Transverse colon (tissue), 4 donors: ENCODE measurements at places on chromosomes 2 and 18. TPM values are rescaled to one million over a fixed set of nuclear protein-coding genes. Genes with fewer than 3 reads are reported as not detected.
A peak's percentile ranks its signal among the peaks of the same experiment; 100 is the strongest.

SKA1 gene
- total RNA-seq = not detected

DNA sequence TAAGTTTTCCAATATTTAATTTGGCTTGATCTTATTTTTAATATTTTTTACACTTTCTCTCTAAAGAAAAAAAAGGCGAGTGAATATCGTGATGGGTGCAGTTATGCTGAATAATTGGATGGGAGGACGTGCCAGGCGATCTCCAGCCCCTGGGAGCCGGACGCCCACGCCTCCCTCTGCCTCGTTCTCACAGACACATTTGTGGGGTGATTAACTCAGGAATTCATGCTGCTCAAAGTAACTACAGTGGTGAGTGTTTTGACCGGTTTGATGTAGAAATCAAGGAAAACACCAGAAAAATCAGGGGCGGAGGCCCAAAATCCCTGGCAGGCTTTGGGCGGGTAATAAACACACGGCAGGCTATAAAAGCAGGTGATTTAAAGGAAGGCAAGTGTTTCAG is 736.8 kb upstream of the SALL3 start:
- no peaks in the 10 kb centered on the region for H3K27me3 ChIP-seq
- H3K4me1 ChIP-seq = no peaks in the 10 kb centered on the region
- no peak for DNase-seq

DNA sequence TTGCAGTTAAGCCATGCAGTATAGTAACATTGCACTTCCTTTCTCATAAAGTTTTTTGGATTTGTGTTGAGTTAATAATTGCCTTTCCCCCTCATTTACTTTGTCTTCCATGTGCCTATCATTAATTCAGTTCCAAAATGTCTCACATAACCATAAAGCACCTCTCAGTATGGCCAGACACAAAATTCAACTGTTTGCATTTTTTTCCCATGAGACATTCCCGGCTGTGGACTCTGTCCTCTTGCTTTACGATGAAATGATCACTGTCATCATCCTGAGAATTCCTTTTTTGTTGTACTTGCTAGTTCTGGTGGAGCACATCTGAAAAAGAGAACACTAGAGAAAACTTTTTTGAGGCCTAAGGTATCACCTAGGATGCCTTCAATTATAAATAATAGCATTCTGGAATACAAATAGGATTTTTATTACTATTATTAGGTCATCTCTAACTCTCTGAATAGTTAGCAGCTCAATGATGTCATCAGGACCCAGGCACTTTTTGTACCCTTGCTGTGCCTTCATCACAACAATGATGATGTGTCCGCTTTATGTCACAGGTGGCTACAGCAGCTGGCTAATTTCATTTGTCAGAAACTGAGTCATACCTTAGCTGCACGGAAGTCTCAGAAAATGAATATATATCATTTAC is 8.5 kb upstream of the ATP8B1 start:
- no peaks in the 10 kb centered on the region for H3K27me3 ChIP-seq
- H3K4me1 ChIP-seq = peaks cover 9% of the 10 kb centered on the region
- no peak overlapping the region for H3K4me3 ChIP-seq
- no peak overlapping the region for H3K27ac ChIP-seq
- H3K36me3 ChIP-seq = no peaks in the 10 kb centered on the region

GRCh38 chr18:13269521-13270011 is 51.0 kb downstream of the LDLRAD4 start:
- H3K27me3 ChIP-seq = no peaks in the 10 kb centered on the region
- peak; percentile 31 for DNase-seq
- peak overlapping the region; percentile 69 for H3K27ac ChIP-seq
- H3K4me1 ChIP-seq = peaks cover 19% of the 10 kb centered on the region

GRCh38 chr2:215940645-215941184 is 72.6 kb downstream of the MREG start:
- no peak overlapping the region for H3K27ac ChIP-seq
- DNase-seq = no peak
- H3K4me1 ChIP-seq = no peaks in the 10 kb centered on the region

- H3K27me3 ChIP-seq = no peaks in the 10 kb centered on the region
- no peaks in the 10 kb centered on the region for H3K4me1 ChIP-seq
- H3K27ac ChIP-seq = no peak overlapping the region
Measured at GRCh38 chr18:48193521-48194492, 215.4 kb downstream of the ZBTB7C start.

DNA sequence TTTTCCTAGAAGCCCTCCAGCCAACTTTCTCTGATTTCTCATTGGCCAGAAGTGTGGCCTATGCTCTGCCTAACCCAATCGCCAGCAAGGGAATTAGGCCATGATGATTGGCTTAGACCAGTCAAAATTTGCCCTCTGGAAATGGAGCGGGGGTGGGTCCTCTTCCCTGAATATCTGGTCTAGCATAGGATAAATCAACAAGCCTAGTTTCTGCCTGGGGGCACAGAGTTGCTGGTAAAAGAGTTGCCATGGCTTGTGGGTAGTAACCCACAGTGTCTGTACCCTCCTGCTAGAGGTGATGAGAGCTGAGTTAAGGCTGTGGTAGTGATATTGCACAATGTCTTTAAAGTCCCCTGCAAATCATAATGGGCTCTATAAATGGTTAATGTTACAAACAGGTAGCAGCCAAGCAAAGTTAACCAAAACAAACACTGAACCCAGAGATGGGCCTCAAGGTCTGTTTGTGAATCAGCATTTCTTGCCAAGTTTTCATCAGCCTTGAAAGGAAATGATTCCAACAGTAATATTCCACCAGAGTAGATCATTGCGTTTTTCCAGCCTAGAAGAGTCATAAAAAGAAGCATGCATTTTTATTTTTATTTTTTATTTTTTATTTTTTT is 19.3 kb downstream of the GALM start:
- no peaks in the 10 kb centered on the region for H3K4me1 ChIP-seq
- H3K27me3 ChIP-seq = no peaks in the 10 kb centered on the region
- H3K36me3 ChIP-seq = no peaks in the 10 kb centered on the region
- no peak for DNase-seq

- H3K27me3 ChIP-seq = no peaks in the 10 kb centered on the region
- peaks cover 66% of the 10 kb centered on the region for H3K4me1 ChIP-seq
- H3K4me3 ChIP-seq = no peak overlapping the region
- peak overlapping the region; percentile 83 for H3K27ac ChIP-seq
- no peaks in the 10 kb centered on the region for H3K36me3 ChIP-seq
- no peak for DNase-seq
Measured at GRCh38 chr2:96534701-96535181, 1.8 kb upstream of the ARID5A start.

GRCh38 chr2:189261916-189262315 is 82.4 kb upstream of the COL5A2 start:
- H3K27ac ChIP-seq = no peak overlapping the region
- H3K4me1 ChIP-seq = no peaks in the 10 kb centered on the region
- DNase-seq = no peak
- no peaks in the 10 kb centered on the region for H3K36me3 ChIP-seq
- no peaks in the 10 kb centered on the region for H3K27me3 ChIP-seq
- H3K4me3 ChIP-seq = no peak overlapping the region

DNA sequence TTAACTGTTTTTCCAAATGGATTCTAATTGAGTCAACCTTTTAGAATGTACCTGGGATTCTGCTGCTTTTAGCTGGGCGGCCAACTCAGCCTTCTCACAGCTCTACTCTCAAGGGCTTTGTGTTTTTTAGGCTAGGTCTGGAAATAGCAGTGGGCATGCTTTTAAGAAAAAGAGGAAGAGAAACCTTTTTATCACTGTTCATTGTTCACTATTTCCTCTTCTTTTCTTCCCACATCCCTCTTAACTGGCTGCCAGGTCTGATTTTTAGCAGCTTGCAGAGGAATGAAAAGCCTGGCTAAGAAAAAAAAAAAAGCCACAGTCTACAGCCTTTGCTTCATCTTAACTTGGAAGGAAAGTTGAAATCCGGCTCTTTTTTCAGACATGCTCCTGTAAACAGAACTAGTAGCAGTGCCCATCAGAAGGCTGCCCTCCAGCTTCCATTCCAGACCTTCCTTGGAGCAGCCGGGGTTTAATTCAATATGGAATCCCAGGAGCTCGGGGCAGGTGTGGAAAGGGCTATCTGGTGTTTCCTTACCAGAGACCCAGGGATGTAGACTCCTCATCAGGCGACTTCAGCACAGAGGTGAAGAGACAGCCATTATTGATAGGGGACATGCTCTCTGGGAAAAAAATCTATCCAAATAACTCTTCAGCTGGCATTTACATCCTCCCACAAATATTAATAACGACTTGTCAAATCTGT is 230.7 kb downstream of the MYO3B start:
- DNase-seq = no peak
- no peak overlapping the region for H3K4me3 ChIP-seq
- no peak overlapping the region for H3K27ac ChIP-seq
- H3K4me1 ChIP-seq = peaks cover 6% of the 10 kb centered on the region
- no peaks in the 10 kb centered on the region for H3K36me3 ChIP-seq

- H3K36me3 ChIP-seq = no peaks in the 10 kb centered on the region
- H3K4me3 ChIP-seq = no peak overlapping the region
- no peaks in the 10 kb centered on the region for H3K27me3 ChIP-seq
- H3K4me1 ChIP-seq = no peaks in the 10 kb centered on the region
Measured at GRCh38 chr2:180707884-180708205, 272.6 kb upstream of the UBE2E3 start.

MROH2A gene
- not detected for total RNA-seq
